ENCODE measurements at places on chromosomes 13 and 19. TPM values are rescaled to one million over a fixed set of nuclear protein-coding genes. Genes with fewer than 3 reads are reported as not detected.

The CTXN1 gene
- 0.67 TPM for total RNA-seq

The CNN1 gene
- total RNA-seq = 0.43 TPM

The FOXO1 gene
- 21.9 TPM for total RNA-seq

The KL gene
- 0.46 TPM for total RNA-seq

The TEX26 gene
- total RNA-seq = not detected

The ZNF17 gene
- 4.0 TPM for total RNA-seq

The SERPINE3 gene
- not detected for total RNA-seq

The DAND5 gene
- total RNA-seq = 0.12 TPM

The PINLYP gene
- 1.5 TPM for total RNA-seq

The UBXN6 gene
- total RNA-seq = 77.0 TPM

The TMEM272 gene
- total RNA-seq = not detected

DNA sequence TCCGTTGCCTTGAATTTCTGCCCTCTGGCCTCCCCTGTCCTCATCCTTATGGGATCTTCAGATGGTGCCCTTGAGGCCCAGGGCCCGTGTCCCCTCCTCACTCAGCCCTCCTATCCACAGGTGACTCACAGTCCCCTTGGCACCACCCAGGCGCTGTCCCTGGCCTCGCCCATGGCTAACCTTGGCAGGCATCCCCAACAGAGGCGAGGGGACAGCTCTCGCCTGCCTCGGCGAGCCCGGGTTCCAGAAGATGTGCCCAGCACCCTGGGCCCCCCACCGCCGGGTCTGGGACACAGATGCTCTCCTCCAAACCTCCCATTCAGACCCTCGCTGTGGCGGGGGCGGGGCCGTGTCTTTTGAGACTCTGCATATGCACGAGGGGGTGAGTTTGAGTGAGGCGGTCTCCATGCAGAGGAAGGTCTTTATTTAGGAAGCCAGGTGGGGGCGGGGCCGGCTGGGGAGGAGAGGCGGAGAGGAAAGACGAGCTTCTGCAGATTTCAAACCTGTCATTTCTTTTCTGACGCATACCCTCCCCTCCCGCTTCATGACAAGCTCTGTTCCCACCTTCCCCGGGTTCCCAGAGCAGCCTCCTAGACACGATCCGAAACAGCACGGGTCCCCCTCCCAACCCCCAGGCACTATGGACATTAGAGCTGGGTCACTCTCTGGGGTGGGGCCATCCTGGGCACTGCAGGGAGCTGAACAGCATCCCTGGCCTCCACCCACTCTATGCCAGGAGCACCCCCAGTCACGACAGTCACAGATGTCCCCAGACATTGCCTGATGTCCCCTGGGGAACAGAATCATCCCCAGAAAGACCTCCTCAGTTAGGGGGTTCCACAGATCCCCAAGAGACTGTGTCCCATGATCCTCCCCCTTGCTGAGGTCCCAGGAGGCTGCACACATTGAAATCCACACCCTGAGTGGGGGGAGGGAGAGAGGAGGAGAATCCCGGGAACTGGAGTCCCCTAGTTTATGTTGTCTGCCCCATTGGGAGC is 48.5 kb downstream of the GNG7 start:
- DNase-seq = peak; percentile 39

DNA sequence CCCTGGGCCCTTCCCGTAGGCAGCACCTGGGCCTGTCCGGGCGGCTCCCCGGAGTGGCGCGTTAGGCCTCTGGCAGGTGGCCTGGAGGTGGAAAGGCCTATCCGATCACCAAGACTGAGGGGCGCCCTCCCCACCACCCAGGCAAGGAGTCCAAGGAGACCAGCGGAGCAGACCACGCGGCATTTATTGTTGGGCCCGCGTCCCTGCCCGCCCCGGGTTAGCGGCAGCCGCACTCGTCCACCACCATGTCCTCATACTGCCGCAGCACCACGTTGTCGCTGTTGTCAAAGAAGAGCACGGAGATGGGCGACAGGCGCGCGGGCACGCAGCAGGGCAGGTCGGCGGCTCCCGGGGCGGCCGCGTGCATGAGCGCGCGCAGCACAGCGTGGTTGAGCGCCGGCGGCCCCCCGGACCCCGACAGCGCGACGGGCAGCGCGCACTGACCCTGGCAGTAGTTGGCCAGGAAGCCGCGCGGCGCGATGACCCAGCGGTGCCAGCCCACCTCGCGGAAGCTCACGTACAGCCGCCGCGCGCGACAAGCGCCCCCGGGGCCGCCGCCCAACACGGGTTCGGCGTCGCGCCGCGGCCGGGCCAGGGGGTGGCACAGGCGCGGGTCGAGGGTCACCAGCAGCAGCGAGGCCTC is 27.5 kb downstream of the CERS1 start:
- DNase-seq = peak; percentile 70

DNA sequence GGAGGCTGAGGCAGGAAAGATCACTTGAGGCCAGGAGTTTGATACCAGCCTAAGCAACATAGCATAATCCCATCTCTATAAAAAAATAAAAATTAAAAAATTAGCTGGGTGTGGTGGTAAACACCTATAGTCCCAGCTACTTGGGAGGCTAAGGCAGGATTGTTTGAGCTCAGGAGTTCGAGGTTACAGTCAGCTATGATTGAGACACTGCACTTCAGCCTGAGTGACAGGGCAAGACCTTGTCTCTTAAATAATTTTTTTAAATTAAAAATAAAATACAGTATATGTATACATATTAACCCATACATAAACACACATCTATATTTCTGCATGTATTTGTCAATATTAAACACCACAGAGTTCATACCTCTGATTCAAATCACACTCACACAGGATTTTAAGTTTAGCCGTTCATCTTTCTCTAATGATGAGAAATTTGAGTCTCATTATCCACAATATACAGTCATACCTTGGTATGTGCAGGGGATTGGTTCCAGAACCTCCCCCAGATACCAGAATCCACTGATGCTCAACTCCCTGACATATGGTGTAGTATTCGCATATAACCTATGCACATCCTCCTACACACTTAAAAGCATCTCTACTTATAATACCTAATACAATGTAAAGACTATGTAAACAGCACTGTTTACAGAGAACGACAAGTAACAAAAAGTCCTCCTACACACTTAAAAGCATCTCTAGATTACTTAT is 44.7 kb downstream of the PSPC1 start:
- DNase-seq = no peak

DNA sequence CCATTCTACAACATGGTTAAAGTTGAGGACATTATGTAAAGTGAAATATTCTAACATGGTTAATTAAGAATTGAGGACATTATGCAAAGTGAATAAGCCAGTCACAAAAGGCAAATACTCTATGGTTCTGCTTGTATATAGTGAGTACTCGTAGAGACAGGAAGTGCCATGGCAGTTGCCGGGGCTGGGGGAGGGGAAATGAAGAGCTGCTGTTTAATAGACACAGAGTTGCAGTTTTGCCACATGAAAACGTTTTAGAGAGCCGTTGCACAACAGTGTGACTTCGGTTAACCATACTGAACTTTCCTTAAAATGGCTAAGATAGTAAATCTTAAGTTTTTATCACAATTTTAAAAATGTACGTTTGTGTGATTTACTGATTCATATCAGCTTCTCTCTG is 176.9 kb downstream of the SHISA2 start:
- DNase-seq = no peak

DNA sequence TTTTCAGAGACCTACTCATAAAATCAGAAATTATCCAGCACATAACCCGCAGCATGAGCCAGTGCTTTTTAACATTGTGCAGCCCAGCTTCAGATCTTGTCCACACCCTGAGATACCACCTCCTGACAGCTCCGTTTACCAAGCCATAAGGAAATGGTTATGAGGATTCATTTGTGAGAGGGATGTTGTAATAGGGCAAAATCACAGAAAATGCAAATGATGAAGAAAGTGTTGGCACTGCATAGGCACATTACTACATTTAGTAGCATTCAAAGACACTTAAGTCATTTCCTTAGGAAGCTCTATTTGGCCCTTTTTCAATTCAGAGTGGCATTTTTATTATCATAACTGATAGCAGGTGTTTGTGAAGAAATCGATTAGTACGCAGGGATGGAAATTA is 277.5 kb downstream of the DNAJC15 start:
- no peak for DNase-seq

DNA sequence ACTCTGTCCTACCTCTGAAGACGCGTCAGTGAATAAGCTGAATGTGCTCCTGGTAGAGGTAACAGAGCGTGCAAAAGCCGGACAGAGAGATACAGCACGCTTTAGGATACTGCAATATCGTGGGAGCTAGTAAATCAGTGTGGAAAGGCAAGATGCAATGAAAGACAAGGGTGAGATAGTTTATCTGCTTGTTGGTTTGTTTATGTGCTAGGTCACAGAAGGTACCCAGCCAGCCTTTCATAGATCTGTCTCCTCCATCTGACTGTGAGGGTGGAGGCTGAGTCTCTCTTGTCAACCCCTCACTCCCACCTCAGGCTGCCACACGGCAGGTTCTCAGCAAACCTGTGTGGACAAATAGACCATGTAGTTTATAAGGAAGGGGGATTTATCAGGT is 904 bp upstream of the GIPC1 start:
- no peak for DNase-seq

GRCh38 chr19:14091813-14092462 is 1.4 kb upstream of the SAMD1 start:
- DNase-seq = no peak

GRCh38 chr13:110571896-110572777 is 10.6 kb upstream of the RAB20 start:
- DNase-seq = peak; percentile 48

DNA sequence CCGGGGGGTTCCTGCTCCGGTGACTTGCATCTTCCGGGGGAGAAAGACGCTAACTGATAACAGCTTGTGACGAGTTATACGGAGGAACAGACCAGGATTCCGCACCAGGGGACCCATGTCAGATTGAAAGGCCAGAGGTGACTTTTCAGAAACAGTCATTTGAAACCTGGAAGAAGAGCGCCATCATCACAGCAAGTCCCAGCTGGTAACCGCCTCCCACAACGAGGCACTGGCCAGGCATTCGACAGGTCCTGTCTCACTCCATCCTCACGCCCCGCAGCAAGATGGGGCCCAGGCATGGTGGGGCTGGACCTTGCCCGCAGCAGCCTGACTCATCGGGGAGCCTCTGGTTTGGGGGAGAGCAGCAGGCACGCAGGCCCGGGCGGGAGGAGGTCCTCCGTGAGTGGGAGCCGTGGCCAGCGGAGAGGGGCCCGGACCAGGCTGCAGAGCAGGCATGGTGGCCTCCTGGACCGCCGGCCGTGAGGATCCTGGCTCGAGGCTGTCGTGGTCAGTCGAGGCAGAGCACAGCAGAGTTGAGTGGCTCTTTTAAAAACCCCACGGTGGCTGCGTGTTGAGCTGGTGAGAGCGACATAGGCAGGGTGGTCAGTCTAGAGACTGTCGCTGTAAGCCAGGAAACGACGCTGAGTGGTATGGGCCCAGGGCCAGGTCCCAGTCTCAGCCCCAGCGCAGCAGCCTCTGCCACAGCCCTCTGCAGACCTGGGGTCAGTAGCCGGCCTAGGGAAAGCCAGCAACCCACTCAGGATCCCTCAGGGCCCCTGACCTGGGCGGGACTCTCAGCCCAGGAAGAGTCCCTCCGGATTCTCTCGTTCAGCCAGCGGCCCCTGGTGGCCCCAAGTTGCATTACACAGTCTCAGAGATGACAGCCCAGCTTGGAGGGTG is 94.9 kb upstream of the MCF2L start:
- peak; percentile 78 for DNase-seq

DNA sequence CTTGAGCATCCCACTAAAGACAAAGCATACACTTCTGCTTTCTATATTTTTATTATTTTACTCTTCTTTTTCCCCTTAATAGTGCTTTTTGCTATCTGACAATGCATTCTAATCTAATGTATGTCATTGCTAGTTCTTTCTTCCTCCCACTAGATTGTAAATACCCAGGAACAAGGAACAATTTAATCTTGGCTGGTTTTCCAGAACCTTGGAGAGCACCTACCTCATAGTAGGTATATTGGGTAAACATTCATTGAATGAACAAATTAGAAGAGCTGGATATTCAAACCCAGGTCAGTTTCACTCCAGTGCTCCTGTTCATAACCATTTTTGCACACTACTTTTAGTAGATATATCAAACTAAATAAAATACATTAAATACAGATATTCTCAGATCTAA is 1617.6 kb upstream of the SLC10A2 start:
- DNase-seq = no peak

- DNase-seq = no peak
These were observed 6.6 kb downstream of the PEPD start for GRCh38 chr19:33514885-33515551.

DNA sequence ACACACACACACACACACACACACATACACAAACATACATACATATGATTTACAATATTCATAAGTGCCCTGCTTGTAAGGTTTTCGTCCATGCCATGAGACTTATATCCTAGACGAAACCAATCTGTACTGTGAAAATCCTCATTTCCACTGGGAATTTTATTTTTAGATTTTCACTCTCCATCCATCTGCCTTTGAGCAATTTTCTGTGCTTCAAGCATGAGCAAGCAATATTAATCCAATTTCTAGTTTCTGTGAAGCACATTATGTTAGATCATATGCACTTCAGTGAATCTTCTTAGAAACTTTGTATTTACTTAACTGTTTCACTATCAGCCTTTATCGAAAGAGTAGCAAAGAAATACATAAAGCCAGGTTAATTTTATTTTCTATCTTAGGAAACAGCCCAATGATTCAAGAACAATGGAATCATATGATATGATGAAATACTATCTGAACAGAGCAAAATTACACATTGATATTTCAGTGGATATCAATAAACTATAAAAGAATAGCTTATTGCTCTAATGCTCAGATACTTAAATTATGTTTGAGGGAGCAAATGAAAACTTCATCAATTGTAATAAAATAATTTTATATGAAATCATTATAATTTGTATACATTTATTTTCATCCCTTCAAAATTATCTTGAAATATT is 1100.7 kb upstream of the MIR17HG start:
- no peak for DNase-seq

GRCh38 chr13:100602493-100603111 is 14.0 kb upstream of the GGACT start:
- DNase-seq = no peak

DNA sequence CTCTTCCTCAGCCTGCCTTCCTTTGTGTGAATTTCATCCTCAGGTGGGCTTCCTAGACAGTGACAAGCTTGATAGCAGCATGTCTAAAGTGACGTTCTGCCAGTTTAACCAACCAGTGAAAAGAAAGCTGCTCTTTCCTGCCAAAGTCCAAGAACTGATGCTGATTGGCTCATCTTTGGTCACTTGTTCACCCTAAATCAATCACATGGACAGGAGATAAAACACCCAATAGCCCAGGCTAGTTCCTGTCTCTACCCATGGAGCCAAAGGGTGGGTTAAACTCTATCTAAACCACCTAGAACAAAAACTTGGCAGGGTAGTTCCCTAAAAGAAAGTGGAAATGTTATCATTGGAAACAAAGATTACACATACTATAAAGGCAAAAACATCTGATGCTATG is 50.8 kb downstream of the GPALPP1 start:
- no peak for DNase-seq

DNA sequence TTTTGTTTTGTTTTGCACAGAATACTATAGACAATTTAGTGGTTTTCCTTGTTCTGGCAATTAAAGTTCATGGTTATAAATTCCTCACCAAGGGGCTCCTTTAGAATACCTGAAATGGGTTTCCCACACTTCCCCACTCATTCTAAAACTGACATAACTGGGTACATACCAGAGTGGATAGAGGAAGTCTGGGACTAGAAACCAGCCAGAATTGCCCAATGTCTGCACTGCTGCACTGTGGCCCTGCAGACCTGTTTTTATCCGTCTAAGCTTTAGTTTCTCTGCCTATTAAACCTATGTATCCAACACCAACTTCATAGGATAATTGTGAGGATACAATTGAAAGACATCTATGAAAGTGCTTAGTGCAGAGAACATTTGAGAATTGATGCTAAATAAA is 498.6 kb downstream of the KCTD12 start:
- DNase-seq = no peak

Data from pancreas (tissue), 10 donors.